SK-N-DZ (cell line): ENCODE measurements at places on chromosomes 1 and 21.
A peak's percentile ranks its signal among the peaks of the same experiment; 100 is the strongest.

DNA sequence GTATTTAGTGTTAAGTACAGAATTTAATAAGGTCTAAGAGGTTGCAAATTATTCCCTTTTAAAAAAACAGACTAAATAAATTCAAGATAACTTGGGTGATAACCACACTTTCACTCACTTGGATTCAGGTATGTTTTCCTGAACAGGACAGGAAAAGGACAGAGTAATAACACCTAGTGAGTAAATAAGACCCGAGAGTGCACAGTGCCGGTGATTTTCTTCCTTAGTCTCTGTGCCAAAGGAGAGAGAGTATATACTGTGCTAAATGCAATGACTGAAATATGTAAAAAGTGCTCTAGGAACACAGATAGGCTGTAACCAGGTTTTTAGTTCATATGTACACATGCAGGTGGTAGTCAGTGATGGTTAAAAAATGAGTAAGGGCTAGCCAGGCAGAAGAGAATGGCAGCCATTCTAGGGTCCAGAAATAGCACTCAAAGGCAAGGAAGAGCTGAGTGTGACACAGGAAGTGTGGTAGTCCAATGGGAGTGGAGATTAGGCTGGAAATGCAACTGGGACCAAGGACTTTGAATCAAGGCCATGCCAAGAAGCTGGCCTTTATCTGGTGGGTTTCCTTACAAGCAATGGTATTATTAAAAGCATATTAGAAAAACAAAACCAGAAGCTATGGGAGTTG lies 58.1 kb downstream of the NRIP1 start:
- no peak for DNase-seq

DNA sequence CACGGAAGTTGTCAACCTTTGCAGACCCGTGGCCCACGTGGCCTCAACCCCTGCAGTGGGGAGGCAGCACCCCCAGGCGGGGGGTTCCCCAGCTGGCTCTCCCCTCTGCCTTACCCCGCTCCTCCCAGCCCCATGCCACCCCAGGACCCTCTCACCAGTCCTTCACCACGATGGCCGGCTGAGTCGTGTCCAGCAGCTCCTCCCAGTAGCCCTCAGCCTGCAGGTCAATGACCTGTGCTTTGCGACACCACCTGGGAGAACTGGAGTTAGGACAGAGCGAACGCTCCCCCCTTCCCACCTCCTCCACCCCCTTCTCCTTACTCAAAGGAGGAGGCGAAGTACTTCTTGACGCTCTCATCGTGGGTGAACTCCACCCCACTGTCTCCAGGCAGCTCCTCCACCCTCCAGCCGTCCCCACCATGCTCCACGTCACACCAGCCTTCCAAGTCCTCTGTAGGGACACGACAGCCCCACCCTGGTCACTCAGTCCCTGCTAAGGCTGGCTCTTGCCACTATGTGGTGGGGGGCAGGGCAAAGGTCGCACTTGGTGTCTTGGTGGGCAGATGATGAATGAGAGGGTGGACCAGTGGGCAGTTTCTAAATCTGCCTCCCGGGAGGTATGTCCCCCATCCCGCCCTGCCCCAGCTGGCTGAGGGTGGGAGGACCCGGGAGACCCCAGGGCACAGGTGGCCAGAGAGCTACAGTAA lies 4.5 kb downstream of the FBXO2 start:
- DNase-seq = no peak

DNA sequence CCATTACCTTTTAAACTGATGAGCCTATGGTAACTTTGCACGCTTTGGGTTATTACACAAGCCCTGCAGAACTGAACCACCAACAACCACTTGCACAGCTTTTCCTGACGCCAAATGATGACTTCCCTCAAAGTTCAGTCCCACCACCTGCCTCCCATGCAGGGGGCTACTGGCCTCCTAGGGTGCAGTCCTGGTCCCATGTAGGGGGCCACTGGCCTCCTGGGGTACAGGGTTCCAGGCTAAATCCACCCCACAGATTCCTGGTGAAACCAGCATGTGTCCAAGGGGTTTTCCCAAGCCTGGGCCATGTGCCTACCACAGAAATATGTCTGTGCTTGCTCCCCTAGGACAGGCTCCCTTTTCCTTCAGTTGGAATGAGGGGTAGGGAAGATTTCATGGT lies 73.4 kb upstream of the ZNF678 start:
- no peak for DNase-seq

- DNase-seq = no peak
Measured at GRCh38 chr1:235075048-235075776, 53.4 kb downstream of the TOMM20 start.

DNA sequence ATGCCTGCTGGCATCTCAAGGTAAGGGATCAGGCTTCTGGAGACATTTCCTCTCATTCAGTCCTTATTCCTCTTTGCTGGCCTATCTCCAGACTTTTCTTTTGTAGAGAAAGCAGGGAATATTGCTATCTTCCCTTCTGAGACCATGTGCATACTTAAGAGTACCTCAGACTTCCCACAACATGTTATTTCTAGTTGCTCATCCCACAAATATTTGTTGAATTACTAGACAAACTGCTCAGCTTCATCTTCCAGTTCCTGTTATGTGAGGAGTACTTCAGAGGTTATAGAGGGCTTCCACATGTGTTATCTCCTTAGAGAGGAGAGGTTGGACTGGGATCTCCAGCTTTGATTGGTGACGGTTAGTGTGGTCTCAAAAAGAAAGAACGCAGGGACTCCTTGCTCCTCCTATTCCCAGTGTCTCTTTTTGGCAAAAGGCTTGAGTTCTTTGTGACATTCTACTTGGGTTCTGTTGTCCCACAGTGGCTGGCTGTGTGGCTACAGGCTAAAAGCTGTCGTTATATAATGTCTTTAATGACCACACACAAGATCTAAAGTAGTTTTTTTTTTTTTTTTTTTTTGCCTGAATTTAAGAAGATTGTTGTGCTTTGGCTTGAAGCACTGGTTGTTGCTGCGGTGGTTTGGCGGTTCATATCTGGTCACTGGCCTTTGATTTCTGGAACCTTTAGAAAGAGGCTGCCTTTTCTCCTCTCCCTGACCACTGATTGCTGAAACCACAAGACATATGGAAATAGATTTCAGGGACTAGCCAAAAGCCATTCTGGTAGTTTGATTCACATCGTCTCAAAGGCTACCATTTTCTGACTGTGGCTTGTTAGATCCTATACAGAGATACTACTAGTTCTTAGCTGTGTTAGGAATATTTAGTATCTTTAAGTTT lies 78.7 kb downstream of the FGGY start:
- DNase-seq = no peak

DNA sequence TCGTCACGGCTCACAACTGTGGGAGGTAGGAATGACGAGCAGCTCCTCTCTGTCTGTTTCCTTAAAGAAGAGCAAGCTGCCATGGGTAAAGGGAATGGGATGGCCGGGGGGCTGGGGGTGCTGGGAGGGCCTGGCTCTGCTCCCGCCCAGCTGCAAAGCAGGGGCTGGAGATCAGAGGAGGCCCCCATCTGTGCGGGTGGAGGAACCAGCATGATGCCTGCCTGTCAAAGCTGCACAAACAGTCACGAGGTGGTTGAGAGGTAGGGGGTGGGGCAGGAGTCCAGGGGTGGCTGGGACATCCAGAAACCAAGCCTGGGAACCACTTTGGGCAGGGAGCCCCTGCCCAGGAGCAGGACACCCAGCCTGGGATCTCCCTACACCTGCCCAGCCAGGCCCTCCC lies 12.6 kb downstream of the SLC41A1 start:
- no peak for DNase-seq

- DNase-seq = peak; percentile 31
Measured at GRCh38 chr1:160997323-160998038, 23.5 kb downstream of the F11R start.

GRCh38 chr1:197469620-197470210 lies 201.7 kb downstream of the CRB1 start:
- no peak for DNase-seq

GRCh38 chr1:95035536-95035935 lies 37.2 kb downstream of the ALG14 start:
- DNase-seq = no peak

GRCh38 chr1:160797271-160797709 lies 1.3 kb downstream of the LY9 start:
- no peak for DNase-seq

DNA sequence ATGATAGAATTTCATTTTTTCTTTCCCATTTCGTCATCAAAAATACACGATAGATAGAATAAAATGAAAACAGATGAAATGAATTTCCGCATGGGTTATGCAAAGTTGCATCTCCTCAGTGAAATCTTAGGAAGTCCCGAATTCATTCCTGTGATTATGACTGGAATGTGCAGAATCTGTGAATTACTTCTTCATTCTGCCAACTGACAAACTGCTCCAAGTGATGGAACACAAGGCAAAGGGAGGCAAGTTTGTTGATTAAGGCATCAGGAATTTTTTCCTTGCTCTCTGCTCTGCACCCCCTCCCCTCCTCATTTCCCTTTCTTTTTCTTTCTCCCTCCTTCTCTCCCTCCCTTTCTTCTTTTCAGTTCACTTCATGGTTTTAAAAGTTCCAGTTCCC lies 37.0 kb upstream of the ADGRL4 start:
- no peak for DNase-seq

DNA sequence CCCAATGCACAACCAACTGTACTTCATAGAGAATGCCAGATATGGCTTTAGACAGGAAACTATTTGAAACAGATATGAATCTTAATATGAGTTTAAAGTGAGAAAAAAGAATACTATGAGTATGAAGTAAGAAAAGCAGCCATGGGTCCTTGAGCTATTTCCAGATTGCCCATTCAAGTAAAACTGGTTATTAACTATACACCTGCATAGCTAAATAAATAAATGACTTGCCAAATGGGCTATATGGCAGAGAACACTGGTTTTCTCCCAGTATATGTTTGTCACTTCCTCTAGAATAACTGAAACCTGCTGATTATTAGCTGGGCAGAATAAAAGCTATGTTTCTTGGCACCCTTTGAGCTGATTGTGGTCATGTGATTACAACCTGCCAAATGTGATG lies 17.0 kb upstream of the CD1C start:
- DNase-seq = no peak

- DNase-seq = no peak
Measured at GRCh38 chr1:226541231-226541630, 7.3 kb upstream of the STUM start.

GRCh38 chr1:19035377-19036040 lies 79.0 kb upstream of the IFFO2 start:
- no peak for DNase-seq

DNA sequence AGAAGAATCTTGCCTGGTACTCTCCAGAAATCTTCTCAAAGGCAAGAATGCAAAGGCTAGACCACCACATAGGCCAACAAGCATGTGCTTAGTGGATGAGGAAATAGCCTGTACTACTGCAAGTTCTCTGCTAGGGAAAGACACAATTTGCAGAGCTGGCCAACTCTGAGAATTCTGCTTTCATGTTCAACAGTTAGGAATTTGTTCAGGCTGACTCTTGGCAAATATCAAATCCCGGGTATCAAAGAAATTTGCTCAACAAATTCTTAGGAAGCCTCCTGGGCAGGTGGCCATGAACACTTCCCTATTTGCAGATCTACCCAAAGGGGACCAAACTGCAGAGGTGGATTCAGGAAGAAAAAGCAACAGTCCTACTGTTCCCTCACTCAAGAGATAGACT lies 15.0 kb upstream of the H3-3A start:
- DNase-seq = no peak

DNA sequence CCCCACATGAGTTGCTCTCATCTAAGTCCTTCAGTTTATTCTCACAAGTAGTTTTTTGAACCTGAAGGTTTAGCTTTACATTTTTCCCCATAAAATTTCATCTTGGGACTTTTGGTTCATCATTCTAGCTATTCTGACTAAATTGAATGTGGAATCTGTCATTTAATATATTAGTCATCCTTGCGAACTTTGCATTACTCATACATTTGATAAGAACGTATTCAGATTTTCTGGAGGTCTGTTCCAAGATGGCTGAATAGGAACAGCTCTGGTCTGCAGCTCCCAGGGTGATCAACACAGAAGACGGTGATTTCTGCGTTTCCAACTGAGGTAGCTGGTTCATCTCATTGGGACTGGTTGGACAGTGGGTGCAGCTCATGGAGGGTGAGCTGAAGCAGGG lies 59.8 kb upstream of the CSF1 start:
- no peak for DNase-seq

- DNase-seq = no peak
Measured at GRCh38 chr1:190129366-190129765, 348.3 kb downstream of the BRINP3 start.

- no peak for DNase-seq
Measured at GRCh38 chr1:168408539-168408865, 127.8 kb downstream of the TBX19 start.

DNA sequence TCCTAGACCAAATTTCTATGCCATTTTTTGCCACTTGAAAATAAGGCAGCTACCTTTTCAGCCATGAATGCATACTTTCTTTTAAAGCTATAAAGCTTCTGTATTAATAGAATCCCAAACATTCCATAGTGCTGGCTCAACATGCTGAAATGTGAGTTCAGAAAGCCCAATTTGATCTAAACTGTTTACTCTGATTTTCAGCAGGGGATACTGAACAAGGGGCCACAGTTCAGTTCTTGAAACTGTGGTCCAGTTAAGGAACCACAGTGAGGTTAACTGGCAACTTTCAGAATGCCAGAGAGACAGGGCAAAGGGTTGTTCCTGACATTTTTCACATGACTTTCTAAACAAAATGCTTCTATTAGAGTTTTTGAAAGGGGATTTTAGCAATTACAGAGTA lies 85.7 kb upstream of the COL11A1 start:
- no peak for DNase-seq

- DNase-seq = no peak
Measured at GRCh38 chr1:91889717-91890459, 3.9 kb upstream of the TGFBR3 start.

DNA sequence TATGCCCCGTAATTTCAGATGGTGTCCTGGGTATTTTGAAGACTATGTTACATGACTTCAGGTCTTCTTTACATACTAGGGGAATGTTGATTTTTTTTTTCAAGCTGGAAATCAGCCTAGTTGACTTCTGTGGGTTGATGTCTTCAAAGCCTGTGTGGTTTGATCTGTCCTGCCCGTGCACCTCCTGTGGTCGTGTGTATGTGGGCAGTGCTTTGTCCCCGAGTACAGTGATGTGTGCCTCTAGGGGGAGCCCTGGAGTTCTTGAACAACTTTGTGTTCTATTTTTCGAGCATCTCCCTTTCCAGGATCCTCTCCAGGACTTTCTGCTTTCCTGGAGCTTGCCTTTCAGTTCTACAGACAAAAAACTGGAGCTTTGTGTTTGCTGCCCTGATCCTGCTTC lies 28.9 kb downstream of the OBSCN start:
- peak; percentile 46 for DNase-seq

GRCh38 chr1:21118167-21118566 lies 58.5 kb downstream of the EIF4G3 start:
- no peak for DNase-seq

- DNase-seq = no peak
Measured at GRCh38 chr1:15835205-15835740, 12.2 kb upstream of the SPEN start.

GRCh38 chr1:217029281-217030157 lies 306.3 kb upstream of the ESRRG start:
- DNase-seq = no peak

GRCh38 chr1:103365860-103366569 lies 159.5 kb upstream of the RNPC3 start:
- DNase-seq = no peak

DNA sequence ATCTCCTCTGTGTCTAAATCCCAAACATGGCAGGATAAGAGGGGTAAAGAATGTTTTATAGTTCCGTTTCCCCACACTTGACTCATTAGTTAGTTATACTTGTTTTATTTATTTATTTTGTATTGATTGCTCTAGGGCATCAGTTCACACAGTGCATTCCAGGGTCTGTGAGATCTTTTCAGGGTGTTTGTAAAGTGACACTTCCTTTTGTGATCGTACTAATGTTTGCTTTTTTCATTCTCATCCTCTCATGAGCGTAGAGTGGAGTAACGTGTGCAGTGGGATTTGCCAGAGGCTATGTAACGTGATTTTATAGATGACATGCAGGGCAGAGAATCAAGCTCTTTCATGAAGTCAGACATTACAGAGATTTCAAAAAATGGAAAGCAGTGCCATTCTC lies 103.2 kb downstream of the SCCPDH start:
- DNase-seq = no peak
